ENCODE measurements at places on chromosomes 3 and 15.

DNA sequence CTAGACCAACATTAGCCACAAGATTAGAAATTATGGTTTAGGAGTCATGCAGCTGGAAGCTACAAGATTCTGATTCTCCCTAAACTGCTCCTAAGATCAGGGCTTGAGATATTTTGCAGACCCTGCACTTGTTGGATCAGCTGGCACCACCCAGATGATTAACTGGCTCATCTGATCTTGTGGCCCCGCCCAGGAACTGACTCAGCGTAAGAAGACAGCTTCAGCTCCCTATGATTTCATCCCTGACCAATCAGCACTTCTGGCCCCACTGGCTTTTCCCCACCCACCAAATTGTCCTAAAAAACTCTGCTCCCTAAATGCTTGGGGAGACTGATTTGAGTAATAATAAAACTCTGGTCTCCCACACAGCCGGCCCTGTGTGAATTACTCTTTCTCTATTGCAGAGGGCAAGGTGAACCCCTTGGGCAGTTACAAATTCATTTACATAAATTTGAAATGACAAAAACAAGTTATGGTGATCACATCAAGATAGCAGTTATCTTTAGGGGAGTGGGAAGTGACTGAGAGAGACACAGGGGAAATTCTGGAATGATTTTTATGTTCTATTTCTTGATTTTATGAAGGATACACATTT lies 76.5 kb downstream of the CD200R1L start:
- no peak for DNase-seq

- no peak for DNase-seq
Measured at GRCh38 chr3:115673881-115674280, 50.6 kb downstream of the GAP43 start.

- no peak for DNase-seq
Measured at GRCh38 chr15:99153026-99153535, 48.2 kb downstream of the SYNM start.

- no peak for DNase-seq
Measured at GRCh38 chr15:47974724-47975123, 146.1 kb upstream of the SLC24A5 start.

GRCh38 chr3:14767245-14768051 lies 51.3 kb upstream of the FGD5 start:
- no peak for DNase-seq

- DNase-seq, result peak; percentile 28
Measured at GRCh38 chr15:60444289-60444912, 34.5 kb downstream of the ICE2 start.

DNA sequence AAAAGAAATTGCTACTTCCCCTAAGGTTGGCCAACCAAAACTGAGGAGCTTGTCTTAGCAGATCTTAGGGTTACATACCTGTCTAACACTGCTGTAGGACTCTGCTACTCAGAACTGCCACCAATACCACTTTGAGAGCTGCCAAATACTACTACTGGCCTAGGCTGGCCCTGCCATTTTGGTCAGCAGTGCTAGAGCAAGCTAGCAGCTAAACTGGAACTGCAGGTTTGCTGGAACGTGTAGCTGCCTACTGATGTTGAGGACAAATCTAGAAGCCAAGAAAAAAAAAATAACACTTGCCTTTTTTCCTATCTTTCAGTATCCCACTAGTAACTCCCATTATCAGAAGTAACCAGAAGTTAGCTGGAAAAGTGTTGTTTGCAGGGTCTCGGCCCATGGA lies 387.4 kb downstream of the RBMS3 start:
- no peak for DNase-seq

- no peak for DNase-seq
Measured at GRCh38 chr3:134993011-134993410, 198.0 kb downstream of the EPHB1 start.

DNA sequence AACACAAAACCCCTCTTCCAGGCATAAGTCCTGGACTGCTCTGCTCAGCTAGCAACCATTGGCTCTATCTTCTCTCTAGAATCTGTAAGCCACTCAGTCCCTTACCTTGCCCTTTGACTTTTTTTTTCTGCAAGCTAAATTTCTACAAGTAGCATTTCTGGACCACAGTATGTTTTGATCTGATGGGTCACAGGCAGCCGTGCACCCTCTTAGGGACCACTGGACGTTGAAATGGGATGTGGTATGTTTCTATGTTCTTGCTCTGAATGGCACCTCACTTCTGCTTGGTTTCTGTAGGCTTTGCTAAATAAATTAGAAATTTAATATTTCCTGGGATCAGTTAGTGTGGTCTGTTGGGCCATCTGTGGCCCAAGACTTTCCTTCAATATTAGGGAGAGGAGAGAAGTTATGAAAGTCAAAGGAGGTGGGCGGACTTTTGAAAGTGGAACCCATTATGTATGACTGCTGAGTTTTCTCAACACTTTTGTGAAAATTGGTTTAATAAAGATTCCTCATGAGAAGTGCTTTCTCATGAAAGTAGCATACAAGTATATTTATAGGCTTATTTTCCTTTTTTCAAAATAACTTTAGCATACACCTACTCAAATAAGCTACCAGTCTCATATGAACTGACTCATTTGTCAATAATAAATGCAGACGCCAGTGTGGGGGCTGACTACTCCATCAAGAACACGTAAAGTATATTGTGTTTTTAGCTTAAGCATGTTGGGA lies 18.4 kb upstream of the TIPARP start:
- DNase-seq, result no peak

DNA sequence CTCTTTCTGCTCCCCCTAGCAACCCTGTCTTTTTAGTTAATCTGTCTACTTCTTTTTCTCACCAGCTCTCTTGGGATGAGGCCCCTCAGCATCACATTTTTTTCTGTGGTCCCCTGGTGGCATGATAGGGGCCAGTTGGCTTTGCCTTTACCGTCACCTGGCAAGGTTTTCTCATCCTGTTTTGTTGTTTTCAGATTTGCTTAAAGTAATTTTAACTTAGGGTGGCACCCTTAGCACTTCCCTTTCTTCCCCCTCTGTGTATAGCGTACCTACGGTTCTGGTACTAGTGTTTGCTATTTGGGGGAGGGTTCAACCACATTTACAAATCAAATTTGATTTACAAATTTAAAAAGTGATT lies 35.6 kb downstream of the PDCD6IP start:
- no peak for DNase-seq

DNA sequence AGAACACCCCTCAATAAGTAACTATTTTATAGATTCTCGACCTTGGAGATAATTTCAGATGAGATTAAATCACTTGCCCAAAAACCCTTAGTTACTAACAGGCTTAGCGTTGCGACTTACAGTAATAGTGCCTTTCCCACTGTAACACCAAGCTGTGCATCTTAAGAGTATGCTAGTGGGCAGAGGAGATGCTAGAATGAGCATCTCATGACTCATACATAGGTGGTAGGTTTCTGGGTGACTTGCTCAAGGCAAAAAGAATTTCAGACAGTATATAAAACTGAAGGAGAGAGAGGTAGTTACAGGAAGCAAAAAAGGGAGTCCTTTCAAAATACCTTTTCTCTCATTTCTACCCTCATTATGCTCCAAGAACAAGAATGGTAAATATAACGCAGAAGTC lies 3.9 kb downstream of the KATNBL1 start:
- DNase-seq, result no peak

DNA sequence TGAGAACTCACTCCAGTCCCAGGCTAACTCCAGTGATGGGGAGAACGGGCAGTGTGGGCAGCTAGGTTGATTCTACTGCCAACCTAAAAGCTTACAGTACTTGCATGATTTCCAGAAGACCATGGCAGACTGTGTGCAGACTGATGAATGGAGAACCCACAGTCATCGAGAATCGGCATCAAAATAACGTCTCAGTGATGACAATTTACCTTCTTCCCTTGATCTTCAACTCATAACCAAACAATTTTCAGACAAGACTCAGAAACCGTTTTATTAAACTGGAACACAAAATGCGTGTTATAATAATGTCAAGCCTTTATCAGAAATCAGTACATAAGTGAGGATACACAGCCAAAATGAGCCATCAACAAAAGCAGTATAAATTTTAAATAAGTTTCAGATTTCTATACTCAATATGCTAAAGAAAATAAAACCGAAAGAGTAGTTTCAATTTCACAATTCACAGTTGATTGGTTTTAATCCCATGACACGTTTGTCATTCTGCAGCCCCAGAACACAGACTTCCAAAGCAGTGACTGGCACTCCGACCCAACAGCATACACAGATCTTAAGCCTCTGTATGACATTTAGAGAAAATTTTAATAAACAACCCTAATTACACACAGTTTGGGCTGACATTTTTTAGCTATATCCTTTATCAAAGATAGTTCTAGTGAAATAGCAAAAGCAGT lies 54.5 kb downstream of the ZMAT3 start:
- no peak for DNase-seq

DNA sequence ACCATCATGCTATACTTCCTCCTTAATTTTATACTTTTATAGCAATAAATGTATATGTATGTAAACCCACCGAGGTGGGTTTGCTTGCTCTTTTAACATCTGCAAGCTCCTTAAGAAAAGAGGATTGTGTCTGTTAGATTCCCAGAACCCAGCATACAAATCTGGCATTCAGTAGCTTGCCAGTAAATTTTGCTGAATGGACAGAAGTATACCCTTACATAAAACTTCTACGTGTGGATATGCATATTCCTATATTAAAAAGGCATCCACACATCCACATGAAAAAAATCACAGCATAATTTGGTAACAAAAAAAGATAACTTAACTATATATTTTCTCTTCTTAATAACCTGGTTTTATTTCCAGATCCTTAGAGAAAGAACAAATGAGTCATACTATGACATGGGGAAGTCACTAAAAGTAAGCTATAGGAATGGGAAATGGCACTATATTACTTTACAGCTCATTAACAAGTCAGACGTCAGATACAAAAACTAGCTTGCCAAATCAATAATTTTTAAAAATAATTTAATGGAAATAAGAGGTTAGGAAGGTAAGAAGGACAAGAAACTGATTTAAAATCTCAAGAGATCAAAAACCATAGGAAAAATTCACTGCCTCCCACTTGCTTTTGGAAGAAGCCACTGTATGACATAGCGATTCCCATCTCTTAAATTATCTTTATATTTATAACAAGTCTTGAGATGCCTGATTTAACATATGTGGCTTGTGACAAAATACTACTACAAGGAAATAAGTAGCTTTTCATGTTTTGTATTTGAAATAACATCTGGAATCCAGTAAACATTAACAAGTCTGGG lies 68.7 kb downstream of the SUMF1 start:
- DNase-seq, result no peak

DNA sequence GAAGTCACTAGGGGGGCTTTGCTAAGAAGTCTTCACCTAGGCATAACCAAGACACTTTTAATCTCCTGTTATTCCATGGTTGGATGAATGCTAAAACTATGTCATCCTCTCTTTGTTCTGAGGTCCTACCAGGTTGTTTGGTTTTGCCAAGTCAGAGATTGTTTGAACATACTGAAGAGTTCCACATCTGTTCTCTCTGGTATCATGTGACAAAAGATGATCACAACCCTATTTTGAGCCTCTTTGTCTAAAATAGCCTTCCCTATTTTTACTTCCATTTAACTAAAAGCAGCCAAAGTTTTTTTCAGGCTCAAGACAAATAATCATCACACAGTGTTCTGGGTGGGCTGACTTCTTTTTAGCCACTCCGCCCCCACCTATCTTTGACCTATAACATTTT lies 218.4 kb upstream of the LMCD1 start:
- DNase-seq, result no peak

- DNase-seq, result no peak
Measured at GRCh38 chr3:161054860-161055604, 50.1 kb downstream of the B3GALNT1 start.

DNA sequence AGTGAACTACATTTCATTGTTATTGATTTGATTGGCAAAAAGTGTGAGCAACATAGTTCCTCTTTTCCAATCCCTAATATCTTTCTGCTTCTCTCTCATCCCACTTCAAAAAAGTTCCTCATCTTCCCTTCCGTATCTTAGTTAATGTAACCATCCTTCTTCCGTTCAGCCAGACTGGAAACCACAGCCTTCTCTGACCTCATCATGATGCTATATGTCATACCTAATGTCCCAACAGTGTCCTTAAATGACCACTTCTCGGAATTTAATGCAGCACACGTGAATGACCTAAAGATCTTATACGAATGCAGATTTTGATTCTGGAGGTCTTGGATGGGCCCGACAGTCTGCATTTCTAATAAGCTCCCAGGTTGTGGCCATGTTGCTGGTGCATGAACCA lies 320.3 kb upstream of the SATB1 start:
- DNase-seq, result no peak

GRCh38 chr15:34079904-34080303 lies 21.8 kb downstream of the EMC7 start:
- DNase-seq, result no peak

DNA sequence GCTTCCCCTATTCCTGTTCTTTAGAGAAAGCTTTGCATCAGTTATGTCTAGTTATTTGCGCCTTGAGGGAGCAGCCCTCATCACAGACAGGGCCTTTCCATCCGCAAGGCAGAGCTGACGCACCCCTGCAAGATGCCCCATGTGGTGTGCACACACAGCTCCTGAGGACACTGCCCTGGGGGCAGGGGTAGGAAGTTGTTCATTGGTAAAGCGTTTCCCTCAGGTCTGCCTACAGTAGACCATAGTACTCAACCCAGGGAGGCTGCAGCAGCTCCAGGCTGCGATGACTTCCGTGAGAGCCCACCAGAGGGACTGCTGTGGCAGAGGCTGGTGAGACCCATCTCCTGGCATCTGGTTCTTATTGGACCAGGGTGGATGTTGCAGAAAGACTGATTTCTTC lies 55.1 kb upstream of the PLXNA1 start:
- DNase-seq, result no peak

DNA sequence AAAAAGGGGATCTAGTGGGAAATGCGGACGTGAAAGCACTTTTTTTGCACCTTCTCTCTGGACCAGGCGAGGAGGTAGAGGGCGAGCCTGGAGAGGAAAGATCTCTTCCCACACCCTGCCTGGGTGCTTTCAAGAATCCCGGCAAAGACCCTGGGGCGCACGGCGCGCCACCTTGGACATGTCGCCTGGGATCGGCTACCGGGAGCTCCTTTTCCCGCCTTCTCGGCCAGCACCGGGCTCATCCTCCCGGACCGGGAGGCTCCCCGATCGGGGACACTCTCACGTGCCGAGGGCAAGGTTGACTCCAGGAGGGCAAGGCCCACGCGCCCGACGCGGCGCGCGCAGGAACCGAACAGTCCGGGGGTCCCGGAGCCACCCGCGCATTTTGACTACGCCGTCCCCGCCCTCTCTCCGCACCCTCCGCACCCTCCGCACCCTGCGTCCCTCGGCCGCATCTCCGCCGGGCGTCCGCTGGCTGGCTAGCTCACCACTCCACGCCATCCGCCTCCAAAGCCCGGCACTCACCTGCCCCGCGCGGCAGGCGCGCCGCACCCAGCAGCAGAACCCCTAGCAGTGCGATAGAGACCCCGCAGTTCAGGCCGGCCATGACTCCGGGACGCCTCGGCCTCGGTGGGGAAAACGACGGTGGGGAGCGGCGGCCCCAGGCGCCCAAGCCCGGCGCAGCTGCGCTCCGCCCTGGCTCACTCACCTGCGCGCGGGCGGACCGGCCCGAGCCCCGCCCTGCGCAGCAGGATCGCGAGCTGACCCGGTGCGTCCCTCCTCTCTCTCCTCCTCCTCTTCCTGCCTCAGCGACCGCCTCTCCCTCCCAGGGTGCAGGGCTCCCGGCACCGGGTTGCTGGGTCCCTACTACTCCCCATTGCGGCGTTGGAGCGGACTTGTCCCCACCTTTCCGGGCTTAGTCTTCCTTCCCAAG lies at the start of gene CDCP1:
CDCP1 (minus strand) TSS at position 698 of the 934 bp plus-strand sequence; CDS start at position 607, 91 bp downstream.
- DNase-seq, result no peak
